ENCODE measurements at places on chromosomes 7 and 10. TPM values are rescaled to one million over a fixed set of nuclear protein-coding genes. Genes with fewer than 3 reads are reported as not detected.

DRGX gene
- total RNA-seq, result 0.22 TPM

VENTX gene
- total RNA-seq, result 0.36 TPM

SRI gene
- 809 TPM for total RNA-seq

RARRES2 gene
- total RNA-seq, result 98.9 TPM

TFEC gene
- 2.3 TPM for total RNA-seq

HOXA2 gene
- total RNA-seq, result 3.2 TPM

- DNase-seq, result no peak
Measured at GRCh38 chr10:77887631-77888355, 38.8 kb downstream of the DLG5 start.

- DNase-seq, result peak; percentile 78
Measured at GRCh38 chr10:45001381-45002148, 842 bp downstream of the ZNF22 start.

DNA sequence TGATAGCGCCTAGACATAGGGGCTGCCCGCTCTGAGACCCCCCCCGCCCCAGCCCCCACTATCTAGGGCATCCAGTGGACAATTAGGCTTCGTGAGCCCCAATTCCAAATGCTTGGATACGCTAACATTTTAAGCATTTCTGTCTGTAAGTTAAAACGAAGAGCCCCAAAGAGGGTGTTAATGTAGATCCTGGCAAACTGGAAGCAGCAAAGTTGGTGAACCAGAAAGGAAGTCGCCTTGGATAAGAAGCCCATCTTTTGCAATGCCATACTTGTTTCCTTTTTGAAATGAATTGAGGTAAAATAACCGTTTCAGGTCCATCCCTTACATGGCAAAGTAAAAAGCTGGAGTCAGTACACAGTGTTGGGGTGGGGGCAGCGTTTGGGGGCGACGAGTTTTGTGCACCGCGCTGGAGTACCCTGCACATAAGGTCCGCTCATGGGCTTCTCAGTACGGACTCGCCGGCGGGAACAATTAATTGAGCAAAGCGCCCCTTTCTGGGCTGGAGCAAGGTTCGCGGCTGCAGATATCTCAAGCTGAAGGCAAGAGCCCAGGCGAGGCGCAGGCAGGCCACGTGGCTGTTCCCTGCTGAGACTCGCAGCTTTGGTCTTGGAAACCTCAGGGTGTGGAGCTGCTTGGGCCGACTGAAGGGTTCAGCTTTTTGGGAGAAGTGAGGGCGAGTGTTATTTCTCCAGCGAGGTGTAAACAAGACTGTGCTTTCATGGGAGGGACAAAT, 1.4 kb upstream of the TWIST1 start:
- no peak for DNase-seq

- DNase-seq, result no peak
Measured at GRCh38 chr10:44292390-44293002, 92.4 kb downstream of the CXCL12 start.

- no peak for DNase-seq
Measured at GRCh38 chr7:106535234-106535932, 125.6 kb downstream of the CCDC71L start.

GRCh38 chr10:131742500-131742951, 158.3 kb upstream of the PPP2R2D start:
- no peak for DNase-seq

DNA sequence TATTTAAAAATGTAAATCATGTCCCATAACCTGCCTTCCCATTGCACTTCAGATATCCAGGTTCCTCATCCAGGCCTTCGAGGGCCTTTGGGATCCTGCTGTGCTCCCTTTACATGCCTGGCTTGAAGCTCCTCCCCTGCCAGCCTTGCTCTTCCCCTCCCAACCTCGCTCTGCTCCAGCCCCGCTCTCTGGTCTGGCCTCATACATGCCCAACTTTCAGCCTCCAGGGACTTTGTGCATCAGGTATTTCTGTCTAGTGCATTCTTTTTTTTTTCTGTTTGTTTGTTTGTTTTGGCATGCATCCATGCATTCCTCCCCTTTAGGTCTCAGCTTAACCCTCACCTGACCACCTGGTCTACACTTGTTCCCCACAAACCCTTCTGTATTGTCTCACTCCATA, 160.3 kb downstream of the SNX10 start:
- no peak for DNase-seq
